T-cell (primary cell): ENCODE measurements at places on chromosomes 12 and 14. TPM values are rescaled to one million over a fixed set of nuclear protein-coding genes. Genes with fewer than 3 reads are reported as not detected.

- DNase-seq = no peak
- H3K27me3 ChIP-seq = no peaks in the 10 kb centered on the region
- no peaks in the 10 kb centered on the region for H3K36me3 ChIP-seq
- no peak overlapping the region for H3K27ac ChIP-seq
Measured at GRCh38 chr14:96512122-96512521, 9.9 kb downstream of the PAPOLA start.

DNA sequence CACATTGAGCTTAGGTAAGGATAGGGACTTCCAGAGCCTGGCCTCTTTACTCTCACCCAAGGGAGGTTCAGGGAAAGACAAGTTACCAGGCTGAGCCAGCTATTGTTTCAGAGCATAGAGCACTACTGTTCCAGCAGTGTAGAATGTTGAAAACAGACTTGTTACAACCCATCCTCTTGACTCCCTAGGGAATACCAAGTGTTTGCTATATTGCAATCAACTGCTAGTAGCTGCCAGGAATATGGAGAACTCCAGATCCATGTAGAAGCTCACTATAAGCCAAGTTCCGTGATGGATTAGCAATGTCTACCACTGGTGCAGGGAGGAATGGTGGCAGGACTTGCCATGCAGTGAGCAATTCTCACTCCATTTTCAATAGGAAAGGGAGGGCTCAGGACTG, 199.8 kb upstream of the RBM19 start:
- no peaks in the 10 kb centered on the region for H3K36me3 ChIP-seq
- no peaks in the 10 kb centered on the region for H3K4me1 ChIP-seq
- no peak overlapping the region for H3K4me3 ChIP-seq
- no peaks in the 10 kb centered on the region for H3K27me3 ChIP-seq

The RTL1 gene
- not detected for total RNA-seq

The SLC6A12 gene
- not detected for total RNA-seq

- H3K27me3 ChIP-seq = no peaks in the 10 kb centered on the region
- H3K4me1 ChIP-seq = no peaks in the 10 kb centered on the region
- no peak for DNase-seq
Measured at GRCh38 chr12:129052373-129052772, 199.1 kb downstream of the GLT1D1 start.

DNA sequence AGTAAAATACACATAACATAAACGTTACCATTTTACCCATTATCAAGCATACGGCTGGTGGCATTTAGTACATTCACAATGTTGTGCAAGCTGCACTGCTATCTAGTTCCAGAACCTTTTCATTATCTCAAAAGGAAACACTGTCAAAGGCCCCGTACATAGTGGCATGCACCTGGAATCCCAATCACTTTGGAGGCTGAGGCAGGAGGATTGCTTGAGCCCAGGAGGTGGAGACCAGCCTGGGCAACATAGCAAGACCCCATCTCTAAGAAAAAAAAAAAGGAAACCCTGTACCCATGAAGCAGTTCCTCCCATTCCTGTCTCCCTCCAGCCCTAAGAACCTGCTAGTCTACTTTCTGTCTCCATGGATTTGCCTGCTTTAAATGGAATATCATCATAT, 7.4 kb upstream of the HVCN1 start:
- no peak overlapping the region for H3K27ac ChIP-seq
- no peak overlapping the region for H3K4me3 ChIP-seq
- no peaks in the 10 kb centered on the region for H3K36me3 ChIP-seq
- no peaks in the 10 kb centered on the region for H3K27me3 ChIP-seq
